Coronary artery (tissue), 2 donors: ENCODE measurements at places on chromosomes 3 and 15.

- DNase-seq: no peak
Observed at GRCh38 chr3:98020412-98020811, 14.7 kb downstream of the GABRR3 start.

- no peak for DNase-seq
Observed at GRCh38 chr15:70018646-70019600, 78.8 kb downstream of the TLE3 start.

GRCh38 chr15:34456658-34457057, 19.1 kb upstream of the GOLGA8A start:
- no peak for DNase-seq

DNA sequence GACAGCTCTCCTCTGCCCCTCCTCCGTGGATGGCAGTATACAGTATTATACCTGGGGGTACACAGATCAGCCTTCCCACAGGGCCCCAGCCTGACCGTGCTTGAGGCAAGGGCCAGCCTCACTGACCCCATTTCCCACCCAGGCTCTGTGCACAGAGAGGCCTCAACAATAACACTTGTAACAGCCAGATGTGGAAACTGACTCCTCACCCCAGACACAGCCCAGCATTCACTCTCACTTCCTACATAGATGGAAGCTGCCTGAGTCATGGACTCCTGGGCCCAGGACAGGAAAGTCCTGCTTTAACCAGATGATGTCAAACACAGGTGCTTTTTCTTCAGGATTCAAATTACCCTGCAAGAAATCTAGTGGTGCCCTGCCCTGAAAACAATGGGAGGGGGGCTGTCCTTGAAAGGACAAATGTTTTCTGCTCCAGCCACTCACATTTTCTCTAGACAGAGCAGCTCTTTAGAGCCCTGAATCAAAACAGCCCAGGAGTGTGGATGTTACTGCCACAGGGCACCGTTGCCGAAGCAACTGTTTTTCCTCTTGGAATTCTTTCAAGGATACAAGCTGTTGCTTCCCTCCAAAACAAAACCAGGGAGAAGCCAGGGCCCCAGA, 16.4 kb downstream of the CCDC12 start:
- DNase-seq: no peak

GRCh38 chr3:188218603-188219002, 64.6 kb downstream of the LPP start:
- no peak for DNase-seq

- no peak for DNase-seq
Observed at GRCh38 chr15:70507772-70508371, 255.5 kb downstream of the UACA start.

DNA sequence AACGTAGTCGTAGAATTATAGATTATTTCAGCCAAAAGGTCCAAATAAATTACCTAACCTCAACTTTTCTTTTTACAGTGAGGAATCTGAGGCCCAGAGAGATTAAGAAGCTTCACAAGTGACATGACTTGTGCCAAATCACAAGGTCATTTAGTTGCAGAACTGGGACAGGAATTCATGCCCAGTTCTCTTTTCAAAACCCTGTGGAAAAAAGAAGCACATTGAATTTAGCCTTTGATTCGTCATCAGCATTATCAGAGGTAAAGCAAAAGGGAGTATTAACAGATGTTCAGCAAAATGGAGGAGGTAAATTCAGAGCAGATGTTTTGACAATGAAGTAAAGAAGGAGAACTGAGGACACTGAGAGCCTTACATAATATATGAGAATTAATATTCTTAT, 4.5 kb downstream of the SERPINI2 start:
- no peak for DNase-seq

- DNase-seq: no peak
Observed at GRCh38 chr15:70096215-70097062, 1.3 kb downstream of the TLE3 start.

DNA sequence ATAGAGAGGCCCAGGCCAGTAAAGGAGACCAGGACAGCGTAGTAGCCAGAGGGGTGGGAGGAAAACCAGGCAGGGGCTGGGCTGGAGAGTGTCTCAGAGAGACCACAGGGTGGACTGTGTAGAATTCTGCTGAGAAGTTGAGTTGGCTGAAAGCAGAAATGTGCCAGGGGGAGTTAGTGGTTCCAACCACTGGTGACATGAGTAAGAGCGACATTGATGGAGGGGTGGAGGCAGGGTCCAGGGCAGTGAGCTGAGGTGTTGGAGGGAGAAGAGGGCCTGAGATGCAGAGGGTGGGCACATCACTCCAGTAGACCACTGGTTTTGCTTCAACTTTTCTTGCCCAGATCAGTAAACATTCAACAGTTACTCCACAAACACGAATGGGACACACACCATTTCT, 106.5 kb downstream of the ASB7 start:
- DNase-seq: peak; percentile 52

- no peak for DNase-seq
Observed at GRCh38 chr15:64216196-64216595, 53.4 kb upstream of the PPIB start.

GRCh38 chr3:177106184-177106583, 91.1 kb downstream of the TBL1XR1 start:
- no peak for DNase-seq

DNA sequence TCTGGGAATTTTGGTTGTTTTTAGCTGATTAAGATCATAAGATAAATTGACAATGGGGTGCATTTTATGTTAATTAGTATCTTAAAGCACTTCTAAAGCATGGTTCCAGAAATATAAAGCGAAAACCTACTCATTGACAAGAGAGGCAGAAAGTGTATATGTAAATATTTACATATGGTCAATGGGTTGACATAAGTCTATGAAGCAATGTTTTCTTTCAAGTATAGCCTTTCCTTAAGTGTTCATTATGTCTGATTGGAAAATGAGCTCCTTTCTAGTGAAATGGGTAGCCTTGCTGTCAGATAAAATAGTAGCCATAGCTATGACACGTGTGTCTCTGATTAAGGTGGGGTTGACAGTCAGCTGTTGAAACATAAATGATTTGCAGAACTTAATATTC, 365.2 kb upstream of the AGTR1 start:
- DNase-seq: no peak

- no peak for DNase-seq
Observed at GRCh38 chr3:108513961-108514360, 3.6 kb upstream of the MYH15 start.

DNA sequence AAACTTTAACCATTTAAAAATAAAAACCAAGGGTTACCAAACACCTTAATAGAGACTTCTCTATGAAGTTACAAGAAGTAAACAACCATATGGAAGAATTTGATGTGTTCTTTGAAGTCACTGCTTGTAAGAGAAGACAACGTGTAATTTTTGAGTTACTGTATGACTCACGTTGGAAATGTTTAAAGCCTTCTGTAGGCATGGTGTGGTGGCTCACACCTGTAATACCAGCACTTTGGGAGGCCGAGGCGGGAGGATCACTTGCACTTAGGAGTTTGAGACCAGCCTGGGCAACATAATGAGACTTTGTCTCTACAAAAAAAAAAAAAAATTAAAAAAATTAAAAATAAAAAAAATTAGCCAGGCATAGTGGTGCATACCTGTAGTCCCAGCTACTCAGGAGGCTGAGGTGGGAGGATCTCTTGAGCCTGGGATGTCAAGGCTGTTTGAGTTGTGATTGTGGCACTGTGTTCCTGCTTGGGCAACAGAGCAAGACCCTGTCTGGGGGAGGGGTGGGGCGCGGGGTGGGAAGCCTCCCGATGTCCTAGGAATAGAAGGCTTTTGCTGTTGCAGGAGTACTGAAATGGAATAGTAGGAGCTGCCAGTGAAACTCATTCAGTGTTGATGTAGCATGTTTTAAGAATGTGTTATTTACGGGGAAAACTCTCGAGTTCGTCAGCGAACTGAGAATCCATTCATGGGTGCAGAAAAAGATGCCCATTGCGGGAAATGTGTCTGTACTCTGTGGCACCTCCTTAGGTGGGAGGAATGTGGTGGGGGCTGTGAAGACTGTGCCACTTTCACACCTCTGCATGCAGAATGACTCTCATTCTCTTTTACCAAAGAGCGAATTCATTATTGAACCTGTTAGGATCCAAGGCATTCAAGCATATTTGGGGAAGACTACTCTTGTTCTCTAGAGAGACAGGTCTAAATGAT, 134.2 kb downstream of the FNDC3B start:
- DNase-seq: no peak
